ENCODE measurements at places on chromosomes 1 and 21. TPM values are rescaled to one million over a fixed set of nuclear protein-coding genes. Genes with fewer than 3 reads are reported as not detected.

- H3K4me1 ChIP-seq: no peaks in the 10 kb centered on the region
- H3K27ac ChIP-seq: no peak overlapping the region
- no peak for DNase-seq
- H3K36me3 ChIP-seq: no peaks in the 10 kb centered on the region
- no peaks in the 10 kb centered on the region for H3K27me3 ChIP-seq
These were observed 663.7 kb downstream of the ADGRL2 start for GRCh38 chr1:82464362-82465001.

DNA sequence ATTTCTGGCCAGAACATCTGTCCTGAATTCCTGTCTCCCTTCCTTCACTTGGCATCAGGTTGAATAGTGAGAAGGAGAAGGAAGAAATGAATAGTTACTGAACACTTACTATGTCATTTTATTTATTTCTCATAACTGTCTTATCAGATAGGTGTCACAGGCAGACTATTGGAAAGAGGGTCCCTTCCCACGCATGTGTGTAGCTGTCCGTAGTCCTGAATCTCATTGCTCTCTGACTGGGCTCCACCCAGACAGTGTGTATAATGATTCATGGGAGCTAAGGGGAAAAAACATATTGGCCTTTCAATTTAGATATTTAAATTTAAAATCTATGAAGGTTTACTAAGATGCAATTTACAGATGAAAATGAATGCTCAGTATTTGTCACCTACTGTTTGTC is 86.1 kb downstream of the OMA1 start:
- H3K4me1 ChIP-seq: no peaks in the 10 kb centered on the region
- H3K4me3 ChIP-seq: no peak overlapping the region
- H3K27me3 ChIP-seq: no peaks in the 10 kb centered on the region
- H3K36me3 ChIP-seq: no peaks in the 10 kb centered on the region

DNA sequence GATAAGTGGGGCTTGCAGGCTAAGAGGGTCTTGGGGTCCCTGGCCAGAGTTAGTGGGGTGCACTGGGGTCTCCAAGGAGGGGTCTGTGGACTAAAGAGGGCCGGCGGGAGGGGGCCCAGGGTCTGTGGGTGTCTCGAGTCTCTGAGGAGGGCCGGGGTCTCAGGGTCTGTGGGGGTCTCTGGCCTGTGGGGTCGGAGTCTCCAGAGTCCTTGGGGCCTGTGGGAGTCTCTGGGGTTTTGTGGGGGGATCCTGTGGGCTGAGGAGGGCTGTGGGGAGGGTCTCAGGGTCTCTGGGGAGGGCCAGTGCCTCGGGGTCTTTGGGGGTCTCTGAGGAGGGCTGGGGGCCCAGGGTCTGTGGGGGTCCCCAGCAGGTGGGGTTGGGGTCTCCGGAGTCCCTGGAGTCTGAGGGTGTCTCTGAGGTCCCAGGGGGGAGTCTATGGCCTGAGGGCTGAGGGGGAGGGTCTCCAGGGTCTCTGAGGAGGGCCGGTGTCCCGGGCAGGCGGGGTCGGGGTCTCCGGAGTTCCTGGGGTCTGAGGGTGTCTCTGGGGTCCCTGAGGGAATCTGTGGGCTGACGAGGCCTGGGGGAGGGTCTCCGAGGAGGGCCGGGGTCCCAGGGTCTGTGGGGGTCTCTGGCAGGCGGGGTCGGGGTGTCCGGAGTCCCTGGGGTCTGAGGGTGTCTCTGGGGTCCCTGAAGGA is 628 bp upstream of the PLEKHM2 start:
- H3K4me1 ChIP-seq: no peaks in the 10 kb centered on the region
- H3K27me3 ChIP-seq: no peaks in the 10 kb centered on the region

- peaks cover 11% of the 10 kb centered on the region for H3K4me1 ChIP-seq
- no peak overlapping the region for H3K4me3 ChIP-seq
- no peak for DNase-seq
- no peak overlapping the region for H3K27ac ChIP-seq
- H3K27me3 ChIP-seq: no peaks in the 10 kb centered on the region
These were observed 503.6 kb downstream of the MRPL39 start for GRCh38 chr21:25103500-25104207.

DNA sequence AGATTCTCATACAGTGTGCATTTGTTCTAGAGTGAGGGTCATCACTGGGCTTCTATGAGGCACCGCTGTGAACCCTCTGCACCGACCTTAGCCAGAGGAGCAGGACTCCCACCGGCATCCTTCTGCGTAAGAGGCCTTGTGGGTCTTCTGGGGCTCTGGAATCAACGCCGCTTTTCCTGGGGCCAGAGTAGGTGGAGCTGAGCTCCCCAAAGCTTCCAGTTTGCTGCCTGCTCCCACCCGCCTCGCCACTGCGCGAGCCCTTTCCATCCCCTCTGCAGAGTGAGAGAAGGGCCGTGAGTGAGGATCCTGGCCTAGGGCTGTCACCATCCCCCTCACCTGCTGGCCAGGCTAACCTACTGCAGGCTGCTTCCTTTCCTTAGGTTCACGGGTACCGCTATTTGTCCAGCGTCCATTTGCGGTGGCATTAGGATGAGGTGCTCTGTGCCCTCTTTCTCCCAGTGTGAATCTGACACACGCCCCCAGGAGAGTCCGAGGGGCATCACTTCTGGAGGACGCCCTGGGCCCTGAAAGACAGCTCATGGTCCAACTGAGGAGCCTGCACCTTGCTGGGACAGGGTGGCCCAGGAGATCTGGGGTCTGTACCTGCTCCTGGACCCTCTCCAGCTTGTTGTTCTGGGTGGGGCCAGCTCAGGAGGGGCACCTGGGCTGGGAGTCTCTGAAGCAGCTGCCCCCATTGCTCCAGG is 36.2 kb downstream of the UMODL1 start:
- H3K27ac ChIP-seq: no peak overlapping the region
- no peak overlapping the region for H3K4me3 ChIP-seq
- DNase-seq: peak; percentile 48
- H3K4me1 ChIP-seq: no peaks in the 10 kb centered on the region

DNA sequence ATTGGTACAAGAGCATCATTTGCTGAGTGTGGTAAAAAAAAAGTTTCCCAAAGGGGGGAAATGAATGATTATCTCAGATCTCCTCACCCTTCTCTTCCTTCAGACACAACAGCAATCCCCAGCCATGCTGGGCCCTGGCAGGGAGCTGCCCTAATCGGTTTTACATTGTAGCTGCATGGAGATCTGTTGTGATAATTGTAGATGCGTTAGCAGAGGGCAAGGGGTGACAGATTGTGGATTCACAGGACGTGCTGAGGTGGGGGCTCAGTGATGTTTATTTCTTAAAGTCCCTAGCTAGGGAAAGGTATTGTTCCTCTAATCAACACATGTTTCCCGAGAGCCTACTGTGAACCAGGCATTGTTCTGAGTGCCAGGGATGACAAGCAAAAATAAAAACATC is 304.1 kb downstream of the PBX1 start:
- no peaks in the 10 kb centered on the region for H3K27me3 ChIP-seq
- no peak overlapping the region for H3K4me3 ChIP-seq
- H3K4me1 ChIP-seq: peaks cover 2% of the 10 kb centered on the region
- DNase-seq: no peak
- H3K27ac ChIP-seq: no peak overlapping the region
- no peaks in the 10 kb centered on the region for H3K36me3 ChIP-seq

GRCh38 chr1:183450093-183450492 is 22.2 kb upstream of the SMG7 start:
- no peaks in the 10 kb centered on the region for H3K27me3 ChIP-seq
- H3K4me3 ChIP-seq: no peak overlapping the region
- DNase-seq: no peak
- no peak overlapping the region for H3K27ac ChIP-seq
- H3K4me1 ChIP-seq: no peaks in the 10 kb centered on the region

The NPPB gene
- 0.85 TPM for polyA plus RNA-seq

The OR2T11 gene
- polyA plus RNA-seq: not detected

The CD247 gene
- polyA plus RNA-seq: not detected

The SLC39A1 gene
- 89.6 TPM for polyA plus RNA-seq

The S100A16 gene
- 521 TPM for polyA plus RNA-seq

The CFAP107 gene
- not detected for polyA plus RNA-seq

Measured in SK-N-SH (cell line).